ENCODE measurements at places on chromosomes 1 and 21. TPM values are rescaled to one million over a fixed set of nuclear protein-coding genes. Genes with fewer than 3 reads are reported as not detected.

GRCh38 chr1:23521588-23521987 is 9.4 kb downstream of the E2F2 start:
- H3K4me3 ChIP-seq, result no peak overlapping the region
- no peak for DNase-seq
- no peaks in the 10 kb centered on the region for H3K36me3 ChIP-seq
- H3K4me1 ChIP-seq, result no peaks in the 10 kb centered on the region

DNA sequence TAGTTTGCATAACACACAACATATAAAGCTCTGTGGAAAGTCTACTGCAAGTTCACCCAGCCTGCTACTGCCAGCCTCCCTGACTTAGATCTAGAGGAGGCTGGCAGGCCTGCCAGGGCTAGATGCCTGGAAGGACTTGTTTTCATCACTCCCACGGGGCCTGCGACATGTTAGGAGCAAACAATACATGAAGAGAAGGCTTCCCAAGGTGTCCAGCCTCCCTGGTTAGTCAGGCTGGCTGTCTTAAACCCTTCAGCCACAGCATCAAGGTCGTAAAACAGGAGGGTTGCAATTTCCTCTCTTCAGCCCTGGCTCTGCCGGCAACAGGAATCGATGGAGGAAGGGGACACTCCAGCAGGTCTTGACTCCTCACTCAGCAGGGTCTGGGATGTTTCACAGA is 104.5 kb downstream of the NGF start:
- H3K4me1 ChIP-seq, result no peaks in the 10 kb centered on the region
- H3K27ac ChIP-seq, result no peak overlapping the region
- H3K4me3 ChIP-seq, result no peak overlapping the region
- no peaks in the 10 kb centered on the region for H3K27me3 ChIP-seq
- no peaks in the 10 kb centered on the region for H3K36me3 ChIP-seq

DNA sequence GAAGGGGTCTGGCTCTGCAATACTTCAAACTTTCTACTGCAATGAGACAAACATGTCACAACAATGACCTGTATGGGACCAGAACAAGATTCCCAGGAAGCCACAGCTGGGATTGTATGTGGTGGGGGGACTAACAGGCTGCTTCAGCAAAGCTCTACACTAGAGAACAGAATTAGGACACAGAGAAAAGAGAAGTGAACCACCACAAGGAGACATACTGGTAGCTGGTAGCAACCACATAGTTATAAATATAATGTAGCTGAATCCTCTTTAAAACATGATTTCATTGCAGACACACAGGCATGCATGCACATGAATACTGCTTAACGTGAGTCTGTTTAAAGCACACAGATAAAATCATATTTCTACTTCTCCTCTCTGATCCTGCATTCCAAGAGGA is 3.5 kb upstream of the ILDR2 start:
- DNase-seq, result no peak
- no peak overlapping the region for H3K4me3 ChIP-seq
- no peaks in the 10 kb centered on the region for H3K36me3 ChIP-seq

- H3K4me1 ChIP-seq, result peaks cover 53% of the 10 kb centered on the region
- peak overlapping the region; percentile 84 for H3K4me3 ChIP-seq
- no peaks in the 10 kb centered on the region for H3K36me3 ChIP-seq
- H3K27me3 ChIP-seq, result peaks cover 5% of the 10 kb centered on the region
- no peak for DNase-seq
Observed at GRCh38 chr1:115088115-115088778, 1.1 kb downstream of the TSPAN2 start.

- H3K4me3 ChIP-seq, result no peak overlapping the region
- H3K4me1 ChIP-seq, result peaks cover 38% of the 10 kb centered on the region
- no peaks in the 10 kb centered on the region for H3K27me3 ChIP-seq
- no peak overlapping the region for H3K27ac ChIP-seq
Observed at GRCh38 chr21:34514576-34515115, 2.6 kb upstream of the KCNE1 start.

GRCh38 chr1:242522304-242522945 is 2.1 kb downstream of the PLD5 start:
- H3K27me3 ChIP-seq, result peaks cover 83% of the 10 kb centered on the region
- H3K27ac ChIP-seq, result no peak overlapping the region
- no peak overlapping the region for H3K4me3 ChIP-seq
- no peak for DNase-seq
- H3K4me1 ChIP-seq, result peaks cover 16% of the 10 kb centered on the region

DNA sequence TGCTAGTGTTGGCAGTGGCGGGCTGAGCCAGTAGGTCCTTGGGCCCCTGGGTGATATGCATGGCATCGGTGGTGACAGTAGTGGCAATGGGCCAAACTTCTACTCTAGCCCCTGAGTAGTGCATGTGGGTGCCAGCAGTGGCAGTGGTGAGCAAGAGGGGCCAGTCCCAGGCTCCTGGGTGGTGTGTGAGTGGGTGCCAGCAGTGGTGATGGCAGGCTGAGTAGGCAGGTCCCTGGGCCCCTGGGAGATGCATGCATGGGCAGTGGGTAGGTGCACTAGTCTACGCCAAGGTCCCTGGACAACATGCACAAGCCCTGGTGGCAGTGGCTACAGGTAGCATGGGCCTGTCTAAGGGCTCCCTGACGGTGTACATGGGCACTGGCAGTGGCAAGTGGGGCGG is 24.6 kb upstream of the TTC22 start:
- no peaks in the 10 kb centered on the region for H3K27me3 ChIP-seq
- H3K36me3 ChIP-seq, result no peaks in the 10 kb centered on the region
- H3K27ac ChIP-seq, result no peak overlapping the region
- DNase-seq, result no peak

DNA sequence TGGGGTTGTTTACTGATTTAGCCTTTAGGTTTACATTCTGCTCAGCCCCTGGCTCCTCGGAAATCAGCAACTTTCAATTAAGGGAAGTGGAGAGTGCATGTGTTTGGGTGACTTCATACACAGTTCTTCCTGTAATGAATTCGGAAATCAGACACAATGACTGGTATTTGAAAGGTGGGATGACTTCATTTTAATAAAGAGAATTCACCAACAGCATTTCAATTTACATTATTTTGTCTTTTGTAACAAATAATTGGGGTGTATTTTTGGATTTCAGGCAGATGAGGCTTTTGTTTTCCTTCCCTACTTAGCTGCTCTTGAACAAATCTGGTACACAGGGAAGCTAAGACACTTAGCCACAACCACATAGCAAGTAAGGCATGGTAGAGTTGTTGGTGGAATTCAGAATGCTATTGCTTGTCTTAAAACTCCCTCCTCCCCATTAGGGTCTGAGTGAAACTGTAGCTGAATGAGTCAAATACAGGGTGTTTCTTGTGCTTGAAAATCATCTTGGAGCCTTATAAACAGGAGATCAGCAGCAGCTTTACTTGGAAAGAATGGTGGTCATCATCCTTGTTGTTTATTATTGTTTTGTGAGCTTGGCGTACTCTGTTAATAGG is 917 bp downstream of the STX12 start:
- H3K4me1 ChIP-seq, result peaks cover 51% of the 10 kb centered on the region
- no peaks in the 10 kb centered on the region for H3K36me3 ChIP-seq
- DNase-seq, result no peak
- no peaks in the 10 kb centered on the region for H3K27me3 ChIP-seq
- H3K4me3 ChIP-seq, result peak overlapping the region; percentile 90

Gene OR14C36
- total RNA-seq, result not detected

Gene AHCYL1
- 45.2 TPM for total RNA-seq

Gene C1orf115
- total RNA-seq, result 14.2 TPM

Gene TFF2
- not detected for total RNA-seq

Gene FAM131C
- total RNA-seq, result 5.4 TPM

Gene TIE1
- total RNA-seq, result 25.1 TPM

Gene CD1B
- not detected for total RNA-seq

Gene SPRR2B
- total RNA-seq, result not detected

Gene BSND
- not detected for total RNA-seq
